Activated CD8-positive, alpha-beta memory T cell treated with anti-CD3 and anti-CD28 coated beads for 1 hour (primary cell): ENCODE measurements at places on chromosomes 4 and X.

- DNase-seq, result no peak
Observed at GRCh38 chrX:143378851-143379250, 138.4 kb downstream of the SPANXN3 start.

- no peak for DNase-seq
Observed at GRCh38 chr4:141642063-141642462, 5.7 kb downstream of the IL15 start.

DNA sequence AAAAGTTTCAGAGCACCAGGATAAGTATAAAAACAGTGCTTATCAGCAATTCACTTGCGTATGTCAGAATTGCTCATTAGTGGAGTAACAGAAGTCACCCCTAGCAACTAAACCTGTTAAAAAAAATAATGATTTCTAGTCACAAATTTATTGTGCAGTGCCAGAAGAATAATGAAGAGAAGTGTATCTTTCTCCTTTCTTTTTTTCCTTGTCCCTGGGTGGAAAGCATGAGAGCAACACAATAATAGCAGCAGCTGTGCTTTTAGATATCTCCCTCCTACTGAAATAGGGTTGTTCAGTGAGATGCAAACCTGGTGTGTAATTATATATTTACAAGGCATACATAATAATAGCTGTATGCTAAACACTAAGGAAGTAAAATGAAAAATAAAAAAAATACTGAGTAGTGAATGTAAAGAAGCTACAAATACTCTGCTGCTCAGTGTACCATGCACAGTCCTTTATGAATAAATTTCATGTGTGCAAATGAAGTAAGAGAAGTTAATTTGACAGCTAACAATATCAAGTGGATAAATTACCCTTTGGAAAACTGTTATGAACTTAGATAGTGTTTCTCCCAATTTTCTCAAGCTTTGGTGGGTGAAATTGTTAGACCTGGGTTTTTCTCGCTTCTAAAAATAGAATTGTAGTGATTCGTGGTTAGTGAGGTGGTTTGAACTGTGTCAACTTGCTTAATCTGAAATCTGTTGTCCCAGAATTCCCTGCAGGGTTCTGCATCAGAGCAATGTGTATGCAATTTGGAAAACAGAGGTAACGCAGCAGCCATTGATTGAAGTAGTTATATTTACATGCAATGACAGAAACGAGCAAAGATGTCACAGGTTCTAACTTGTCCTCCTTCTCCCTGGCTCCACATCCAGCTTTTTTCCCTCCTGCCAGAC, 125.7 kb upstream of the NDST3 start:
- DNase-seq, result no peak

DNA sequence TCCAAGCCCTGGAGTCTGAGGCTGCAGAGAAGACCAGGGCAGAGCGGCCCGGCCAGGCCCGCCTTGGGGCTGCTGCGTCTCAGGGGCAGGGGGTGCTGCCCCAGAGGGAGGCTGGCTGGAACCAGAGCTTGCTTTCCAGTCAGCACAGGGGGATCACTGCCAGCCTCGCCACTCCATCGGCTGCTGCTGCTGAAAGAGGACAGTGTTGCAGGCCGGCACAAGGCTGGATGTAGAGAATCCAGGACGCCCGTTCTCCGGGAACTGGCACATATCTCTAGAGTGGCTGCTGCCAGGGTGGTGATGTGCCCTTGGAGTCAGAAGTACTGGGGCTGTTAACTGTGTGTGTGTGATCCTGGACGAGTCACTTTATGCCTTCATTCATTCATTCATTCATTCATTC, 31.9 kb upstream of the SORCS2 start:
- DNase-seq, result no peak

DNA sequence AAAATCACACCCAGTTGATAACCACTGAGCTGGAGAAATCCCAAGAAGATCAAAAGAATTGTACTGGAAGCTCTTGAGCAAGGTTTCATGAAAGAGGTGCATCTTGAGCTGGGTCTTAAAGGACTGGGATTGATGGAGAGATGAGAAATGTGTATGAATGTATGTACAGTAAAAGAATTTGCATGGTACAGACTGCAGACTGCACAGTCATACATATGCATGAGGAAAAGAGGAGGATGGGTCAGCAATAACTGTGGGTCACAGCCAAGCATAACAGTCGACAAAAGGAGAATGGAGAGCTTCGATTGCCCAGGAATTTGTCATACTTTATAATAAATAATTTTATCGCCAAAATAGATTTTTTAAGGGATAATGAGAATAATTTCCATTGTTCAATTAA, 4.8 kb upstream of the RELL1 start:
- no peak for DNase-seq

GRCh38 chr4:78525559-78525958, 26.0 kb upstream of the ANXA3 start:
- no peak for DNase-seq

DNA sequence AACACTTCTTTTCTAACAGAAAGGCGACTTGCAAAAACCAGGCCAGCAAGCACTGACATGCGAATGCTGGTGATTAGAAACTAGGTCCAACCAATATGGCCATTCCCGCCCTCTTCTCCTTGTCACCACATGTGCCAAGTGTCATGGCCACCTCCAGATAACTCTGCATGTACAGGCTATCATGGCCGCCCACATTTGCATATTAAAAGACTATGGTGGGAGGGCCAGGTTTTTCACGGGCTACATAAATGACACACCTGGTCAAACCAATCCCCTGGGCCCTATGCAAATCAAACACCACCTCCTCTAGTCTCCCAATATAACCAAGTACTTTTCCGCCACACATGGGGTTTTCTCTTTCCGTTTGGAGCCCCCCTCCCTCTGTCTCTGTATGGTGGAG, 40.1 kb downstream of the NUDT11 start:
- DNase-seq, result no peak

DNA sequence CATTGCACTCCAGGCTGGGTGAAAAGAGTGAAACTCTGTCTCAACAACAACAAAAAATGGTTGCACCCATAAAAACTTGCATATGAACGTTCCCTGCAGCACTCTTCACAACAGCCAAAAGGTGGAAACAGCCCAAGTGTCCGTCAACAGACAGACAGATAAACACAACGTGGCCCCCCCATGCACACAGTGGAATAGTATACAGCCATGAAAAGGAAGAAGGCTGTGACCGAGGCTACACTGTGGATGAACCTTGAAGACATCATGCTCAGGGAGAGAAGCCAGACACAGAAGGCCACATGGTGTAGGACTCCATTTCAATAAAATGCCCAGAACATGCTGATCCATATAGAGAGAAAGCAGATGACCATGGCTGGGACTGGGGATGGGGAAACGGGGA, 33.5 kb upstream of the ASMTL start:
- no peak for DNase-seq

- no peak for DNase-seq
Observed at GRCh38 chrX:68929332-68930150, 100.7 kb downstream of the EFNB1 start.

- DNase-seq, result no peak
Observed at GRCh38 chr4:61273233-61273632, 73.1 kb downstream of the ADGRL3 start.

- no peak for DNase-seq
Observed at GRCh38 chr4:103098756-103099440, 736 bp downstream of the BDH2 start.

GRCh38 chr4:11729548-11729947, 300.9 kb upstream of the HS3ST1 start:
- DNase-seq, result no peak

DNA sequence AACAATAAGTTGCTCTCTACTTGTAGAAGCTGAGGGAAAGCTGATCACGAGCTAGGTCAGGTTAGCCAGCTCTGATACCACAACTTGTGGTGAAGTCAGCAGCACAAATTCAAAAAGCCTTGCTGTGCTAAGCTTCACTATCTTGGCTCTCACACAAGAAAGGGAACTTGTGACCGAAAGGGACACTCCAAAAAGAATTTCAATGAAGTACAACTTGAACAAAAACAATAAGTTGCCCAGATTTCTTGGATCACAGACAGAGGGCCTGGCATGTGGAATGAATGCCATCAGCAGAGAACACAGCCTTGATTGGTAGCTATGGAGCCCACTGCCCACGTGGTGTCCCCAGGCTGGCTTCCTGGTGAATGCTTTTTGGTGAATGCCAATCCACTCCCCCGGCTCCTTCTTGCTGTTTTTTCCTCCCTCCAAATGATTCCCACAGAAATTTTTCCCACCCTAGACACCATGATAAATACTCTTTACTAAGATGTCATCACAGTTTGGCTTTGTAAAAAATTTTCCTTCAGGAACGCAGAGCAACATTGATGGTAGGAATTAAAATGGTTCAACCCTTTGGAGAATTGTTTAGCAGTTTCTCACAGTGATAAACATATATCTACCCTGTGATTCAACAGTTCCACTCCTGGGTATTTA, 82.6 kb downstream of the ANXA3 start:
- DNase-seq, result no peak

- DNase-seq, result no peak
Observed at GRCh38 chr4:38914854-38915253, 47.2 kb downstream of the FAM114A1 start.

- DNase-seq, result no peak
Observed at GRCh38 chr4:85717351-85717750, 242.4 kb downstream of the ARHGAP24 start.

- no peak for DNase-seq
Observed at GRCh38 chr4:105162123-105162796, 15.6 kb downstream of the TET2 start.
